ENCODE measurements at places on chromosomes 3 and 15. TPM values are rescaled to one million over a fixed set of nuclear protein-coding genes. Genes with fewer than 3 reads are reported as not detected.

PKM gene
- total RNA-seq: 926 TPM

GP5 gene
- 0.17 TPM for total RNA-seq

CD200R1 gene
- not detected for total RNA-seq

TRIM59 gene
- total RNA-seq: 15.2 TPM

GUCA1C gene
- total RNA-seq: not detected

PLSCR2 gene
- not detected for total RNA-seq

ZBTB38 gene
- 142 TPM for total RNA-seq

FSIP1 gene
- total RNA-seq: 3.9 TPM

RBPMS2 gene
- total RNA-seq: not detected

ZNF385D gene
- 0.83 TPM for total RNA-seq

MORC1 gene
- not detected for total RNA-seq

GPR87 gene
- 0.17 TPM for total RNA-seq

MUC20 gene
- total RNA-seq: under 0.01 TPM

LMAN1L gene
- total RNA-seq: not detected

CCR8 gene
- not detected for total RNA-seq

ADCY5 gene
- 0.51 TPM for total RNA-seq
